Adrenal gland (tissue), 19 donors: ENCODE measurements at places on chromosomes 2 and 18. TPM values are rescaled to one million over a fixed set of nuclear protein-coding genes. Genes with fewer than 3 reads are reported as not detected.

DNA sequence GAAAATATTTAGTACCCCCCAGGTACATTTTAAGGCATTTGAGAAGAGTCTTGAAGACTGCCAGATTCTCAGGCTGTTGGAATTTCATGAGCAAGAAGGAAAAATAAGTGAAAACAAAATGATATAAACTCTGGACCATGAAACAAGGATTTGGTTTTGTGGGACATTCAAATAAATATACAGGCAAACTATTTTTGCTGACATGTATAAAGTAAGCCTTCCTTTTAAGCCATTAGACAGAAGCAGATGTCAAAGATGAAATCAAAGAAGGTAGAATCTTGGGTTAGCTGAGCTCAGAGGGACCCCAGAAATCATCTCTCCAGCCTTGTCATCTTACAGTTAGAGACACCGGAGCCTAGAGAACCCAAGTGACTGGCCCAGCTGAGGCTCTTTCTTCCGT, 51.3 kb upstream of the ACSL3 start:
- peaks cover 7% of the 10 kb centered on the region for H3K4me1 ChIP-seq
- DNase-seq = no peak
- H3K27me3 ChIP-seq = no peaks in the 10 kb centered on the region
- H3K36me3 ChIP-seq = no peaks in the 10 kb centered on the region
- no peak overlapping the region for H3K4me3 ChIP-seq

The PSD4 gene
- 19.2 TPM for total RNA-seq

The ARHGAP15 gene
- total RNA-seq = 4.8 TPM

DNA sequence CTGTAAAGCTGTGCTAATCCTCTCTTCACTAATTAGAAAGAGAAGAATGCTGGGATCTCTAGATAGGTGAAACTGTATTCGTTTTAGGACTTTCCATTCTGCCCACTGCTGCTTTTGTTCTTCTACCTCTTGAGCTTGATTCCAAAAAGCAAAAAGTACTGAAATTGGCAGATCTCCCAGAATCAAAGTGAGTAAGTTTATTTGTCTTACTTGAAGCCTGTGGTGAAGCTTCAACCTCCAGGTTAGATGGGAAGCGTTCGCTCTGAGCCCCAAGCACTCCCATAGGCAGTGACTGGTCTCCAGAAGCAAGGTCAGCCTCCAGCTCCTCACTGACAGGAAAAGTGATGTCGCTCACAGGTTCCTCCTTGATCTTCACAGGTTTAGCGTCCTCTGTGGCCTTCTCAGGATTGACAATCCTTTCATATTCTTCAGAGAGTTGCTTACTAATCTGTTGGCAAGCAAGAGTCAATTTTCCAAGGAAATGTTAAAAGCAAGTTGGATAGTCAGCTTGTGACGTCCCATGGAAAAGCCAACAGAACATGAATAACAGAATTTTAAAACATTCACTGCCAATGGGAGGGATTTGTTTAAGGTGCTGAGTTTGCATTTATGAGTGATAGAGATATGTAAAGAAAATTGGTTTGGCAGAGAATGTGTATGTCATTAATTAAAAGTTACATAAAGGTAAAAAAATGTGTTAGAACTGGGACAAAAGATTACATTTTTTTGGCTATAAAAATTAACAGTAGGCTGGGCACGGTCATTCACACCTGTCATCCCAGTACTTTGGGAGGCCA, 8.1 kb downstream of the SUPT7L start:
- no peak overlapping the region for H3K4me3 ChIP-seq
- no peaks in the 10 kb centered on the region for H3K4me1 ChIP-seq
- no peak for DNase-seq
- peaks cover 86% of the 10 kb centered on the region for H3K36me3 ChIP-seq
- no peaks in the 10 kb centered on the region for H3K27me3 ChIP-seq

The FASTKD1 gene
- total RNA-seq = 19.0 TPM

The PJVK gene
- total RNA-seq = 4.0 TPM

GRCh38 chr2:72887740-72888437, 681 bp downstream of the SPR start:
- H3K4me3 ChIP-seq = peak overlapping the region; percentile 89
- peak overlapping the region; percentile 81 for H3K27ac ChIP-seq
- DNase-seq = peak; percentile 91

- no peak overlapping the region for H3K4me3 ChIP-seq
- no peak overlapping the region for H3K27ac ChIP-seq
- no peaks in the 10 kb centered on the region for H3K36me3 ChIP-seq
- DNase-seq = no peak
Observed at GRCh38 chr2:216551234-216552068, 52.8 kb downstream of the RPL37A start.

The VSNL1 gene
- 22.7 TPM for total RNA-seq

DNA sequence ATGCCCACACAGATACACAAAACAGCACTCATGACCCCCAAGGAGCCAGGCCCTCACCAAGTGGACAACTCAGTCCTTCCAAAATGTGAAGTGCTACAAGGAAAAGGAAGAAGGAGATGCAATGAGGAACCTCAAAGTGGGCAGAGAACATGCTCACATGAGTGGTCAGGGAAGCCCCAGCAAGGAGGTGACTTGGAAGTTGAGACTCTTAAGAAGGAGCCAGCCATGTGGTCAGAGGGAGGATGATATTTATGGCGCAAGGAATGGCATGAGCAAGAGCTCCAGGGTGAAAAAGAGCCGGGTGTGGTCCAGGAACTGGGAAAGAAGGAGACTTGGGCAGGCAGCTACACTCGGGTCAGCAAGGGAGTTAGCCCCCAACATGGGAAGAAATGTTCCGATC, 30.0 kb upstream of the KLHL29 start:
- no peak for DNase-seq
- no peaks in the 10 kb centered on the region for H3K27me3 ChIP-seq
- H3K4me3 ChIP-seq = no peak overlapping the region
- no peaks in the 10 kb centered on the region for H3K4me1 ChIP-seq
- no peak overlapping the region for H3K27ac ChIP-seq
- H3K36me3 ChIP-seq = no peaks in the 10 kb centered on the region

DNA sequence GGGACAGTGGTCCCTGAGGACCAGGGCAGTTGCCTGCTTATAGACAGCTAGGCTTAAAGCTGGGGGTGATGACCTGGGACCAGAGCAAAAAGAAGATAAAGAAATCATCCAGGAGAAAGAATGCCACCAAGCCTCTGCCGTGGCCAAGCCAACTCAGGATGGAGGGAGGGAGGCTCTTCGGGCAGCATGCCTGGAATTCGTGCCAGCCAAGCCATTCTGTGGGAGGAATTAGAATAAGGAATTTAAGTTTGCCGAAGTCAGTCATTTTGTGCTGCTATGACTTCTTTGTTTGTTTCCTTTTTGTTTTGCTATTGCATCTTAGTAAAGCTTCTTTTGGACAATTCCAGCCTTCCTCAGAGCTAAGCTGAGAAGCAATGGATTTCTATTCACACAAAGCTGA, 124.1 kb downstream of the EN1 start:
- H3K4me3 ChIP-seq = no peak overlapping the region
- no peak for DNase-seq
- no peaks in the 10 kb centered on the region for H3K36me3 ChIP-seq
- H3K27me3 ChIP-seq = no peaks in the 10 kb centered on the region

GRCh38 chr2:233466991-233467603, 99.5 kb downstream of the USP40 start:
- no peak for DNase-seq
- H3K27me3 ChIP-seq = no peaks in the 10 kb centered on the region
- no peak overlapping the region for H3K4me3 ChIP-seq
- peaks cover 41% of the 10 kb centered on the region for H3K36me3 ChIP-seq
- no peaks in the 10 kb centered on the region for H3K4me1 ChIP-seq

GRCh38 chr2:203077451-203077850, 62.8 kb downstream of the NBEAL1 start:
- H3K27me3 ChIP-seq = no peaks in the 10 kb centered on the region
- no peak overlapping the region for H3K27ac ChIP-seq
- no peaks in the 10 kb centered on the region for H3K4me1 ChIP-seq
- no peak overlapping the region for H3K4me3 ChIP-seq
- H3K36me3 ChIP-seq = peaks cover 7% of the 10 kb centered on the region

- no peaks in the 10 kb centered on the region for H3K27me3 ChIP-seq
- H3K36me3 ChIP-seq = no peaks in the 10 kb centered on the region
- DNase-seq = no peak
- H3K4me3 ChIP-seq = no peak overlapping the region
- no peaks in the 10 kb centered on the region for H3K4me1 ChIP-seq
Observed at GRCh38 chr2:43209204-43209717, 17.1 kb downstream of the ZFP36L2 start.

GRCh38 chr2:98985905-98986666, 50.1 kb upstream of the CRACDL start:
- H3K27ac ChIP-seq = no peak overlapping the region
- H3K36me3 ChIP-seq = no peaks in the 10 kb centered on the region
- H3K27me3 ChIP-seq = no peaks in the 10 kb centered on the region
- no peak for DNase-seq
- no peak overlapping the region for H3K4me3 ChIP-seq
- H3K4me1 ChIP-seq = no peaks in the 10 kb centered on the region

GRCh38 chr2:172859581-172860335, 124.1 kb downstream of the RAPGEF4 start:
- no peaks in the 10 kb centered on the region for H3K27me3 ChIP-seq
- peak; percentile 61 for DNase-seq
- peak overlapping the region; percentile 22 for H3K27ac ChIP-seq
- no peaks in the 10 kb centered on the region for H3K36me3 ChIP-seq
- H3K4me1 ChIP-seq = peaks cover 71% of the 10 kb centered on the region

DNA sequence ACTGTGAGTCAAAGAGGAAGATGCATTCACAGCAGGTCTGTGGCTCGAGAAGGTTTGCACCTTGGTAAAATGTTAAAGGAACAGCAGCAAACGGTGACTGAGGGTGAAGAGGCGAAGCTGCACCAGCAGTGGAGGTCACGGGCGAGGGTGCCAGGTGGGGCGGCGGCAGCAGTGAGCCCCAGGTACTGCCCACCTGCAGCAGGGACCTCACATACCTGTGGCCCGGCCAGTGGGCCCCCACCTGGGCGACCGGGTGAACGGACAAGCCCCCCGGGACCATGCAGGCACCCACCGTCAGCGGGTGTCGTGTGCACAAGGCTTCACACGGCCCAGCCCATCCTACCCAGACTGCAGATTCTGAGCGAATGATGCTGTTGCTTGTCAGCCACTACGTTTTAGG, 23.6 kb upstream of the KCNG2 start:
- no peaks in the 10 kb centered on the region for H3K36me3 ChIP-seq
- H3K27ac ChIP-seq = no peak overlapping the region
- no peaks in the 10 kb centered on the region for H3K4me1 ChIP-seq

The CIB4 gene
- not detected for total RNA-seq

The RIOK3 gene
- 51.3 TPM for total RNA-seq

The FNDC4 gene
- total RNA-seq = 142 TPM

DNA sequence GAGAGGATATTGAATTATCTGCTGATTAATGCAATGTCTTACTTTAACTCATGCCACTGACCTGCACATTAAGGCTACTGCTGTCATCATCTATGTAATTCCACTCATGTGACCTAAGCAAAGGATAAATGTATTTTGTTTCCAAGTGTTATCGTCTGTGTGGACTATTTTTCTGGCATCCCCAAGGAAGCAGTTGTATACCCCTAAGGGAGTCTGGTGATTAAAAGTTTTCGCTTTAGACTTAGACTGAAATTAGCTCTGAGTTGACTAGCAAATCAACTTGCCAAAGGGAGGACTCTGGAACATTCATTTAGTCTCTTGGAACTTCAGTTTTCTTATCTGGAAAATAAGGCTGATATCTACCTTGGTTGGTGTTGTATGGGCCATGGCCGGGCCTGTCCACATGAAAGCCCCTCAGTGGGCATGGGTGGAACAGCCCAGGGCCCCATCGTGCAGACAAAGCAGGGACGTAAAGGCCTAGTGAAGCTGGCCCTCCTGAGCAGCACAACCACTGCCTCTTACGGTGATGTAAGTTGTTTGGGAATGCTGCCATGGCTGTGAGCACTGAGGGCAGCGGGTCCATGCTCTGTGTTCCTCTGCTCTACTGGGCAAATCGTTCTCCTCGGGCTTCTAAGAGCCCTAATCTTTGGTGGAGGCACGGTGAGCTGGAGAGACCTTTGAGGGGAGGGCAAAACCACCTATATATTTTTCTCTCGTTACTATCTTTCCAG, 144.4 kb upstream of the RNF152 start:
- no peak overlapping the region for H3K27ac ChIP-seq
- no peaks in the 10 kb centered on the region for H3K27me3 ChIP-seq
- H3K4me3 ChIP-seq = no peak overlapping the region
- no peak for DNase-seq

- no peak overlapping the region for H3K27ac ChIP-seq
- no peaks in the 10 kb centered on the region for H3K36me3 ChIP-seq
- DNase-seq = peak; percentile 40
- H3K4me3 ChIP-seq = no peak overlapping the region
Observed at GRCh38 chr2:70557171-70557838, 3.7 kb upstream of the TGFA start.

The DNAH7 gene
- 1.1 TPM for total RNA-seq

- H3K4me3 ChIP-seq = no peak overlapping the region
- peaks cover 39% of the 10 kb centered on the region for H3K4me1 ChIP-seq
- no peaks in the 10 kb centered on the region for H3K27me3 ChIP-seq
- H3K27ac ChIP-seq = peak overlapping the region; percentile 96
Observed at GRCh38 chr18:77052983-77053309, 79.6 kb downstream of the MBP start.

DNA sequence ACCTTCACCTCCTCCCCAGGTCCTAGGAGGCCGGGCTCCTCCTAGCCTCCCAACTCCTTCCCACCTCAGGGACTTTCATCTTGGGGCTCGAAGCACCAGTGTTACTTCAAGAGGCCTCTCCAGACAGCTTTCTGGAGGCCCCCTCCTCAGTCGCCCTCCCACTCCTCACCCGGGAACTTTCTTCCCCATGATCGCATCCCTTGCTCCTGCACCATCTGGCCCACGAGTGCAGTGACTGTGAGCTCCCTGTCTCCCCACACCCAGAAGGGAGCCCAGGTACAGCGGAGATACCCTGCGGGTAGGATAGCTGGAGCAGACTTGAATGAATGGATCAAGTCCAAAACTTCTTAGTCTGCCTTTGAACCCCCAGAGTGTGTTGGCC, 6.1 kb downstream of the ERFE start:
- no peak overlapping the region for H3K4me3 ChIP-seq
- H3K36me3 ChIP-seq = no peaks in the 10 kb centered on the region
- H3K27ac ChIP-seq = no peak overlapping the region
- peaks cover 4% of the 10 kb centered on the region for H3K4me1 ChIP-seq
- H3K27me3 ChIP-seq = peaks cover 16% of the 10 kb centered on the region
- peak; percentile 8 for DNase-seq

The NOL4 gene
- 1.2 TPM for total RNA-seq

DNA sequence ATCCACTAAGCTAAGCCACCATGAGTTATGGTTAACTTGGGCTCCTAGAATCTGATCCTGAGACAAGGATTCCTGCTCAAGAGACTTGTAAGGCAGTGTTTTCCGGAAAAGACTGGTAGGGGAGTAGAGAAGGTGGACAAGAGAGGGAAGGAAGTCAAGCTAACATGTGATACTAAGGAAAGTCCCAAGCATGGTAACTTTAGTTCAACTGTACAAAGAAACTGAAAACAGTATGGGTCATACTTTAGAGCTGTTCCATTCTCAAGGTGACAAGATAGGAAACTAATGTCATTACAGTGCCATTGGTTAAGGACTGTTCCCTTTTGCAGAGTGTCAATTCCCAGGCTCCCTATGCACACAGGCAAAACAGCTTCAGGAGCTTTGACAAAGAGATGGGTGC, 5.8 kb downstream of the MYO5B start:
- H3K27me3 ChIP-seq = peaks cover 11% of the 10 kb centered on the region
- H3K4me3 ChIP-seq = no peak overlapping the region
- H3K36me3 ChIP-seq = no peaks in the 10 kb centered on the region
- H3K27ac ChIP-seq = no peak overlapping the region
- no peak for DNase-seq
